ENCODE measurements at places on chromosomes 4 and X.

GRCh38 chr4:186144946-186145569, 40.6 kb downstream of the FAM149A start:
- no peak for DNase-seq

DNA sequence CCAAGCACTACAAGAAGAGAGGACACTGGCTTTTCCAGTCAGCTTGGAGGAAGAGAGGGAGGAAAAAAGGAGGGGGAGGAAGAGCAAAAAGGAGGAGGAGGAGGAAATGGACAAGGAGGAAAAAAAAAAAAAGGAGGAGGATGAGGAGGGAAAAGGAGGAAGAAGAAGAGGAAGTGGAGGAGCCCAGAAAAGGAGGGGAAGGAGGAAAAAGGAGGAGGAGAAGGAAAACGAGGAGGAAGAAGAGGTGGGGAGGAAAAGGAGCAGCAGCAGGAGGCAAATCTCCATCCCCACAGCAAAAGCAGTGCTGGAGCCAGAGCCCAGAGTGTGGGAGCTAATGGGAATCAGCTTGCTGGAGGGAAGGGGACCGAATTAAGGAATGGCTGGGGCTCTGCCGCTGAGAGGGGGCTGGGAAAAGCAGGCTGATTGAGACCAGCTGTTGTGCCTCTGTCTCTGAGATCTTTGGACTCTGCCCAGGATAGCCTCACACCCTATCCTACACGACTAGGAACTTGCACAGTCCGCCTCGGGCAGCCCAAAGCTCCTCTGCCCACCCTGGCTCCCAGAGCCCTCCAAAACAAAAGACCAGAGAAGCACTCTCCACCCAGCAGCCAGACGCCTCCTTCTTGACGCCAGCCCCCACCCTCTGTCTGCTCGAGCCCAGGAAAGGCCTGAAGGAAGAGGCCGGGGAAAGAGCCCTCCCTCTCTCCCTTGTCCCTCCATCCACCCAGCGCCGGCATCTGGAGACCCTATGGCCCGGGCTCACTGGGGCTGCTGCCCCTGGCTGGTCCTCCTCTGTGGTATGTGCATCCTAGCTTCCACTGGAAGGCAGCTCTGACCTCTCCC, at the start of gene XPNPEP2:
TSS of gene XPNPEP2 (plus strand) at position 514 of the 843 bp plus-strand sequence. CDS start at position 749, 235 bp downstream.
- DNase-seq = no peak

GRCh38 chrX:88560673-88561330, 186.2 kb upstream of the CPXCR1 start:
- DNase-seq = no peak

GRCh38 chr4:151792530-151792929, 31.7 kb upstream of the GATB start:
- no peak for DNase-seq

GRCh38 chr4:97139791-97140190, 1003.5 kb downstream of the STPG2 start:
- DNase-seq = no peak

DNA sequence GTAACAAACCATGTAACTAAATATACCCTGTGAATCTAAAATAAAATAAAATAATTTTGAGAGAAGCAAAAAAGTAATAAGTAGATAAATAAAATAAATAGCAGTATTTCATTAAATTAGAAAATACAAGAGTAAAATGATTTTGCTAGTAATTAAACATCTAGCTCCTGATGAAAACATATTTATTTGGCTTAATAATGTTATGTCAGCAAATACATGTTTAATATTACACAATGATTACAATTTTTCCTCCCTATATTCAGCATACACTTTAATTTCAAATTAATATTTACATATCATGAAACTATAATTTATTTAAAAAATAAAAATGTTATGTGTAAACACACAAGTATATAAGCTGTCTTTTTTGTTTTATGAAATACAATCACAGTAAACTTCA, 697.1 kb downstream of the GRID2 start:
- DNase-seq = no peak

DNA sequence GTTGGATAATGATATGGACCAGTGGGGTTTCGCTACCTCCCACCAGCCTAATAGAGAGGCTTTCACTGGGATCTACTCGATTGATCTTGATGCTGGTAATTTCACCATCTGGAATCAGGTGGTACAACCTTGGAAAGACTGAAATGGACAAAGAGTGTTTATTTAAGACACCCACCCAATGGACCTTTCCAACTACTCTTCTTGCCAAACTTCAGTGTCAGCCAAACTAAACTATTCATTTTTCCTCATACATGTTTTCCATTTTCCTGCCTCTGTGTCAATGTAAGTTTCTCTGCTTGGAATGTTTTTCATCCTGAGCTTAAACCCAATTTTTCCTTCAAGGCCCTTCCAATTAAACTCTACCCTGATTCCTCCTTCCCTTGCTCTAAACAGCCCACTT, 92.6 kb downstream of the LNX1 start:
- no peak for DNase-seq

DNA sequence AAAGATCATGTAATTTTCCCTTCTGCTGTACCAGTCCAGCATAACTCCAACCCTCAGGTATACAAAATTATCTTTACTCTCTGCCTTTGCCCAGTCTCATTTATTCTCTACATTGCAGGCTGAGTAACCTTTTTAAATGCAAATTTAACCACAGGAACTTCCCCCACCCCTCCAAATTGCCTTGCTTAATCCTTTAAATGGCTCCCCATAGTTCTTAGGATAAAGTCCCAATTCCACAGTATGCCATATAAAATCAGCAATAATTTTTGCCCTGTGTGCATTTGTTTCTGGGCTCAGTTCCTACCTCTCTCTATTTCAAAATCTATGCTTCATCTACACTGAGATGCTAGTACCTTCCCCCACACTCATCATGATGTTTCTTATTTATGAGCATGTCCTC, 879.7 kb downstream of the RPA4 start:
- no peak for DNase-seq

GRCh38 chrX:152601848-152602616, 35.7 kb upstream of the GABRQ start:
- DNase-seq = no peak
